ENCODE measurements at places on chromosomes 6 and 20.
A peak's percentile ranks its signal among the peaks of the same experiment; 100 is the strongest.

DNA sequence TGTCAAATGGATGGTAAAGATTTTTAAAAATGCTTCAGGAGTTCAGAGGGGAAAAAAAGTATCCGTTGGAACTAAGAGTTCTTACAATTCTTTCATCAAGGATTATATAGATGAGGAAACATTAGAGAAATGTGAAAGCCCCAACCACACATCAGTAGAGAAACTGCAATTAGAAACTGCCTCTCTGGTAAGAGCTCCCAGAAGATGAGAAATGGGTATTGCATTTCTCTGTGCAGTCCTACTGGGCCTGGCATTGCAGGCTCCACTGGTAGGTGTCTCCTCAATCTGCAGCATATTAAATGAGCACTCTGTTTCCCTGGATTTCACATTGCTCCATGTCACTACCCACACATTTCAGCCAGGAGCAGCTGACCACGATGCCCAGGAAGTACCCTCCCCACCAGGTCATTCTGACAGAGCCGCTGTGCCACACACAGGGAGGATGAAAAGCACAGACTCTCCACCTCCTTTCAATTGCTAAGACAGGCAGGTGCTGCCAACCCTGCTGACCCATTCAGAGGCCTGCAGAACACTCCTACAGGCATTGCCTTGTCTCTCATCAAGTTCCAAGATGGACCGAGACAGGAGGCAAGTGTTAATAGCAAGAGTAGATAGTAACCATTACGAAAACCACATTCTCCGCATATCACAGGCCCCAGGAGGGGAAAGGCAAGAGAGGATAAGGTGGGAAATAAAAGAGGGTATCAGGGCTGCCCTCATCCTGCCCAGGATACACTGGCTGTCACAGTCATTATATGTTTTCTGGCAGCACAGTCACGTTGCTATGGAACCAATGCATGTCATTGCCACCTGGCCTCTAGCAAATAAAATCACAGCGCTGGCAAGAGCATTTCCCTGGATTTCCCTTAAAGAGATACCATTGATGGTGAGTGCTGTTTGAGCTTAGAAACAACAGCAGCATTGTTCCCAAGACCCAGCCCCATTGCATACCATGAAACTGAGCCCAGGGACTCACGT, 241.7 kb downstream of the ATXN1 start:
- DNase-seq, result peak; percentile 65

GRCh38 chr20:56350842-56351241, 7.9 kb upstream of the FAM210B start:
- DNase-seq, result no peak

DNA sequence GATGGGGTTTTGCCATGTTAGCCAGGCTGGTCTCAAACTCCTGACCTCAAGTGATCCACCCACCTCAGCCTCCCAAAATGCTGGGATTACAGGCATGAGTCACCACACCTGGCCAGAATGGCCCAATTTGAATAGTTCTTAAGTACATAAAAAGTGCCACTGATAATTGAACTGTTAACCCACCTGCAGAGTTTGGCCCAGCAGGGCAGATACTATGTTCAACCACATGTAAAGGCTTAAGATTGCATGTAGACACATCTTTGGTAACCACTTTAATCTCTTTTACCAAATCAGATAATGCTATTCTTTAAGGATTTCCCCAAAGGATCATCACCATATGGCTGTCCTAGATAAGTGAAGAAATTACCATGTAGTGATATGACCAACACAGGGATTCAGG, 21.3 kb upstream of the SGK1 start:
- no peak for DNase-seq

DNA sequence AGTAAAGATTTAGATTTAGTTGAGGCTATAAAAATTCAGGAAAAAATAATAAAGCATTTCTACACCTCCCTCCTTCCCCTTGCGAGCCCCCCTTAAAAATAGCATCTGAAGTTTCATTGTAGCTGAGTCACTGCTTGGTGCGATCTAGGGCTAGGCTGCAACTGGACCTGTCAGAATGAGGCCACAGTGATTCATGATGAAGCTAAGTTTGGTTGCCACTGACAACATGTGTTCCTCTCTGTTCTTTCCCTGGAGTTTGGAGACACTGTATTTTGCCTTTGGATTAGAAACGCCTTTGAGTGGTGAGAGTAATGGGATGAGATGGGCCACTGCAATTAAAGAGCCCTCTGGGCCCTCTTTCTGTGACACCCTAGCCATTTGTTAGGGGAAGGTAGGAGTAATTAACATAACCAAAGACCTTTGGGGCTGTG, 334.1 kb downstream of the NRN1 start:
- DNase-seq, result no peak
